ENCODE measurements at places on chromosomes 13 and 19.

- DNase-seq: peak; percentile 44
Measured at GRCh38 chr19:17370026-17370587, 7.0 kb downstream of the PLVAP start.

DNA sequence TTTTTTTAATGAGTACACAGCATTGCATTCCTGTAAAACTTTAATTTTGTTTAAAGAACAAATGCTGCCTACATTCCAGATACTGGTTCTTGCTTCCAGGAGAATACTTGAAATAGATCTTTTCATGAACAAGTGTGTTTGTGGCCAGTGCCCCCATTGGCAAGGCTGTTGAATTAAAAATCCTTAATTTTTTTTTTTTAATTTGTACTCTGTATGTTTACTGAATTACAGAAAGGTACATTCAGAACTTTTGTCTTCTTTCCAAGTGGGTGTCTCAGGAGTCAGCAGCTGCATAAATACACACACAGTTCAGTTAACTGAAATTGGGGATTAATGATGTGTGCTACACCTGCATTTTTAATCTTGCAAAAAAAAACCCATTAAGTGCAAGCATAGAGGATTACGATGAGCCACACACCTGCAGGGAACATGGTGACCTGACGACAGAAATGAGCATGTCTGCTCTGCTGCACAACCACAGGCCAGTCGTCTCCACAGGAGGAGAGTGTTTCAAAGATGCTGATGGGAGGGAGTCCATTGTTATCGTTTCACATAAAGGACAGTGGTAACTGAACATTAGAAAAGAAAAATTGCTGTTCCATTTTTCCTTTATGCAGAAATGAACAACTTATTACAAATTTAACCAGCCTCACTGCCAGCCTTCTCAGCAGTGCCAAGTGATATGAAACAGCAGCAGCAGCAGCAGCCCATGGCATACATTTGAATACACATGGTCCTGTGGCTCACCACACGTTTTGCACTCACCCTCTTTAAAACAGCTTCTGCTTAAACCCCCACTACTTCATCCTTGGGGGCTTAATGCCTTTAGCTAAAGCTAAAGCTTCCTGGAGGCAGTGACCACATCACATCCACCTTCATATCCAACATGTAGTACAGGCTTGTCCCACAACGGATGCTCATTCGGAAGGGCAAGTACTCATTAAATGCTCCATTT, 72.3 kb upstream of the RFC3 start:
- no peak for DNase-seq

DNA sequence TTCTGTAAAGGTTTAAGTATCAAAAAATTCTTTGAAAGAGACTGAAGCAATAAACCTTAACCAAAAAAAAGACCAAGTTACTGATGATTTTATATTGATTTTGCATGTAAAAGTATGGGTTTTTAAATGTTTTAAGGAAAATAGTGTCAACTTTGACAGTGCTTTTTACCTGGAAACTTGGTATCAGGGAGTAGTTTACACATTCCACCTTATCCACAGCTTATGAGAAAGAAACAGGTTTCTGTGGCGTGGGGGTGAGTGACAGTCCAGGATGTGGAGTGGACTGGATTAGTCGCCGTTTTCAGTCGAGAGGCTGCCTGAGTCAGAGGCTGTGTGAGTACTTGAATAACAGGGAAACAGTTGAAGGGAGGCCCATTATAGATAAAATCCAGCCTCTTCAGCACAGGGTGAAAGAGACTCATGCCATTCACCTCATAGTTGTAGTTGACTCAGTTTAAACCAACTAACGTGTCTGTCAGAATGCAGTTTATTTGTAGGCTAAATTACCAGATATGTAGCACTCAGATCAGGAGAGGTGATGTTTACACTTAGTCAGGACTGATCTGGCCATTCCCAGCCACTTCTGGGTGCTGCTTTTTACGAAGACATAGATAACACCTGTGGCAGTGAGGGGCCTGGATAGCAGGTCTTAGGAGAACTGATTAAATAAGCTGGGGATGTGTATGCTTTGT, 595 bp upstream of the GPR183 start:
- no peak for DNase-seq

DNA sequence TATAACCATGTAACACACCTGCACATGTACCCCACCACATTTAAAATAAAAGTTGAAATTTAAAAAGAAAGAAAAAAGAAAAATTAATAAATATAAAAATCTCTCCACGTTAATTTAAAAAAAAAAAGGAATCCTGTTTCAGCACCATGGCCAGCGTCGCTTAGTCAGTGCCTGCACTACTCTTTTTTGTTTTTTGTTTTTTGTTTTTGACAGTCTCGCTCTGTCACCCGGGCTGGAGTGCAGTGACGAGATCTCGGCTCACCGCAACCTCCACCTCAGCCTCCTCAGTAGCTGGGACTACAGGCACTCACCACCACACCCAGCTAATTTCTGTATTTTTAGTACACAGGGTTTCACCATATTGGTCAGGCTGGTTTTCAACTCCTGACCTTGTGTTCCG, 835.9 kb downstream of the UQCRFS1 start:
- no peak for DNase-seq

DNA sequence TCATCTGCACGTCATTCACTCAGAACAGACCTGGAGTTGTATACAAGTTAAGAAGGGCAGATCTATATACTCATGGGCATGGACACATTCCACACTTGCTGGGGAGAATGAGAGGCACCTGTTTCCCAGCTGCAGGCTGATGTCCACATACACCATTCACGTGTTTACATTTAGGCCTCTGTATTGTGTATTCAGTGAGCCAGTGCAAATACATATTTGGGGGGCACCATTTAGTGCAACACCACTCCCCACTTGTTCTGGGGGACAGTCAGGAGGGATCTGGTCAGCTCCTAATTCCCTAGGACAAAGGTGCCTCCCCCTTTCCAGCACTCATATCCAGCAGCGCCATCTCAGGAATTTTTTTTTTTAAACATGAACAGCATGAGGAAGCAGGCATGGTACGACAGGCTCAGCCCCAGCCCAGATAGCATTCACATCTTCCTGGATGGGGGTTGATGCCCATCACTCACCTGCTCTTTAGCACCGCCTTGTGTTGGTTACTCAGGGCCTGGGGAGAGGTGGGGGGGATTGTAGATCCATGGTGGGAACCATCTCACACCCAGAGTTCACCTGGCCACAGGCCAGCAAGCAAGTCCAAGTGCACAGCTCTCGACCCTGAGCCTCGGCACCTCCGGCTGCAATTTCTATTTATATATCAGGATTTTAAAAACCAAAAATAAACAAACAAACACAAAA, 56.9 kb upstream of the ZNF254 start:
- DNase-seq: no peak

DNA sequence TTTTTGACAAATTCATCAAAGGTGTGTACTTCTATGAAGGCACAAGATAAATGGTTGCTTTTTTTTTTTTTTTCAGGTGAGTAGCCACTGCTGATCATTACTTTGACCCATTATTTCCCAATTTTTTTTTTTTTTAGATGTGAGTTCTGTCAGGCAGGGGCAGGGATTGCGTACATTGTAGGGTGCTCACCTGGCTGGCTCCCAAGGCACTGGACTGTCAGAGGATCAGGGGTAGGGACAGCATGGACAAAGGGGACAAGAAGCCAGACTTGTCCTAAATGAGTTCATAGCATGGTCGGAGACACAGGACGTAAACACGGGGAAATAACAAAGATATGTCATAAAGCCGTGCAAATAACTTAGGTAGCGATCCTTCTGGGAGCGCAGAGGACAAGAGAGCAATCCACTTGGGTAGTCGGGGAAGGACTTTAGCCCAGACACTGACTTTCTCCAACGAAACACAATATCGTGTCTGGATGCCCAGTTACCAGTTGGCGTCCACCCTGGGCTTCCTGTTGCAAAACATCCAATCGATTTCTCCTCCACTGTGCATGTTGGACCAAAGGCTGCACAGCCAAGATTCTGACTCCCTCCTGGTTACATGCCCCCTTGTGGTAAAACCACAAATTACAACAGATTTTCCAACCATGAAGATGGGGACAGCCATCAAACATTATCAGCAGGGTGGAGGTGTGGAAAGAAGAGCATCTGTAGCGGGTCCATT, 27.5 kb upstream of the KATNAL1 start:
- DNase-seq: no peak

DNA sequence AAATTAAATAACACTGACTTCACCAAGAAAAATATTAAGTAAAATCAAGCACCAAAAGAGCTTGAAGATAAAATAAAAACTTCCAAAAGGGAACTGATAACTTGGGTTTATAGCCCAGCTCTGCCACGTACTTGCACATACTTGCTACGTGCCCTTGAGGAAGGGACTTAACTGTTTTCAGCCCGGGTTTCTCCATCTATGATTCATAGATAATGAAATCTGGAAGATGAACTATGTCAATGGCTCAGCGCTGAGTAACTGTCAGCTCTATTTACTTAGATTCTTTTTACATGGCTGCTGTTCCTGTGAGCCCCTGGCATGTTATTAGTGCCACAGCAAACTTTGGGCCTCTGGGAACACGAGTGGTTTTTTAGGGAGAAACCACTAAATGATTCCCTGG, 9.6 kb upstream of the ZC3H13 start:
- DNase-seq: no peak

DNA sequence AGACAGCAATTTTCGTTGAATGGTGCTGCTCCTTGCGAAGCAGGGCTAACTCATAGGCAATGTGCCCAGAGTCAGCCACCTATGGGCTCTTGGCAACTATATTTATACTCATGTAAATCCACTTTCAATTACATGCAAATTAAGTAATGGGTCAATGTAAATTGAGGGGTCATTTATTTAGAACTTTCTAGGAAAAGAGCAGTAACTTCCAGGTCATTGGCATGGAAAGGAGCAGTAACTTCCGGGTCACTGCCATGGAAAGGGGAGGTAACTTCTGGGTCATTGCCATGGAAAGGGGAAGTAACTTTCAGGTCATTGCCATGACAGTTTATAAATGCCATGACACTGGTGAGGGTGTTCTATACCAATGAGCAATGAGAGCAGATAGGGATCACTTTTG, 11.6 kb downstream of the KLK4 start:
- no peak for DNase-seq

GRCh38 chr13:98892077-98892476, 85.8 kb downstream of the DOCK9 start:
- no peak for DNase-seq

- no peak for DNase-seq
Measured at GRCh38 chr13:91136806-91137205, 210.7 kb upstream of the MIR17HG start.

GRCh38 chr19:13118424-13119193, 545 bp downstream of the NACC1 start:
- DNase-seq: no peak

- no peak for DNase-seq
Measured at GRCh38 chr13:114099191-114099590, 33.2 kb downstream of the RASA3 start.

DNA sequence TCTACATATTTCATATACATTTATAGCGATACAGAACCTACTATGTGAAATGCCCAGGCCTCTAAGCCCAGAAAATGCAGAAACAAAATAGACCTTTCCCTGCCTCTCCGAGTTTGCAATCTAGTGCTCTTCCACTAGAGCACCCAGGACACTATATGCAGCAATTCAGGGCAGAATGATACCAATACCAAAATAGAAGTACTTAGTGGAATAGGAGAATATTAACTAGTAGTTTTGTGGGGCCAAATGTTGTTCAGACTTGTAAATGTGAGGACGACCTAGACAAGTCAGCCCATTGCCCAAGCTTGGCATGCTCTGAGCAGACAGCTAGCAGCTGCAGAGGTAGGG, 35.8 kb upstream of the FLT1 start:
- DNase-seq: no peak

DNA sequence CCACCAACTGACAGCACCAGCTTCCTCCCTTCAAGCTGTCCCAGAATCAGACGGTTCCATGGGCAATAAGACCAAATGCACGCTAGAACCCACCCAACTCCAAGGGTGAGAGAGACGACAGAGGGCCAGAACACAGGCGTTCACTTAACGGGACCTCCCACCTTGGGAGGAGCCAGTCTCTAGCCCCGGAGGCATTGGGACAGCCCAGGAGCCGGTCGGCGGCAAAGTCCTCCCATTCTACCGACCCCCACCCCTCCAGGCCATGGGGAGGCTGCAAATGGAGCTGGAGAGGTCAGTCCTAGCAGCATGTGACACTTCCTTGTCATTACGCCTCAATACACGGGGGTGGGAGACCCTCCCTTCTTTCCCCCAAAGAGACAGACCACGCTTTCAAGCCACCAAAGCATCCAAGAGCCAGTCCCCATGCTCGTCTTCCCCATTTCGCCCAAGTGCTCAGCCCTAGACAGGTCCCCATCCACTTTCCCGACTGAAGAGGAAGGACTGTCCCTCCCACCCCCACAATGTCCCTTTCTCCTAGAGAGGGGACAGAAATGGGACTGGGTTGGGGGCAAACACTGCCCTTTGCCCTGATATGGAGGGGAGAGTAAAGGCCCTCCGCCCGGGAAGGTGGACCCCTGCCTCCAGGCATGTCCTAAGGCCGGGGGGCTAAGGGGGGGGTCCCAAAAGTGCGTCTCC, 964 bp downstream of the KHSRP start:
- DNase-seq: no peak

- no peak for DNase-seq
Measured at GRCh38 chr19:57099199-57099661, 20.6 kb upstream of the USP29 start.

DNA sequence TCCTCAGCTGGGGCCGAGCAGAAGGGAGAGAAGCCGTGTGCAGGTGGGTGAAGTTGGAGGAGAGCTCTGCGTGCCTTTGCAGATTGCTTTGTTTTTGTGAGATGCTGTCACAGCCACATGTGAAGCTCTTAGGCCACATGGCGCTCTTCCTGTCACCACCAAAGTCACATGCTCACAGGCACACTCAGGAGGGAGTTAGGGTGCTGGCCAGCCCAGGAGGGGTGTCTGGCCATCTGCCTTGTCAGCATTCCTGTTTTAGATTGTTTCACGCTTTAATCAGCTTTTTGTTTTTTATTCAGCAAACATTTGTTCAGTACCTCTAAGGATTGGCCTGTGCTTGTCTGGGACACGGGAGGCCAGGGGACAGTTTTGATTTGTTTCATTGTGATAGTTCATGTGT, 21.9 kb downstream of the GPATCH1 start:
- DNase-seq: no peak

- DNase-seq: no peak
Measured at GRCh38 chr13:37230346-37230745, 124.9 kb upstream of the CSNK1A1L start.

DNA sequence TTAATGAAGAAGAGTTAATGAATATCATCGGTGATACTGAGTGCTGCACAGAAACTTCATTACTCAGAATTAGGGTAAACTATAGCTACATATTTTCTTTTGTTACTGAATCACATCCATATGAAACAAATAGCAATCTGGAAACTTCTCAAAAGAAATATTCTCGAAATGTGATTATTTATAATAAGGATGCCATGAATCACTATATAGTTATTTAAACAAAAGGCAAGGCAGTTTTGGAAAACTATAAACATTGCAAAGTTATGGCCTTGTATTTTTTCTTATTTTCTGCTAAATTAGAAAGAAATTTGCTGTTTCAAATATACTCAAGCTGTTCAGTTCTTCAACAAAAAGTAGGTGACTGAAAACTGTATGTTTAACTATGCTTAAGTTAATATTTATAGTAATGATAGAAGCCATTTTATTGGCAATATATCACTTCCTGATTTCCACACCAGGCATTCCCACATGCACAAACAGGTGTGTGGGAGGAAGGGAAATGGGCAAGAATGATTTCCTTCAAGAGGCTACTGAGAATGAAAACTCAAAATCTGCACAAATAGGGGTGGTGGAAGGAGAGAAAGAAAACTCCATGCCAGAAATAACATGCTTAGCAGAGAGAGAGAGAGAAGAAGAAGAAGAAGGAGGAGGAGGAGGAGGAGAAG, 74.5 kb upstream of the FRY start:
- DNase-seq: no peak
